ENCODE measurements at places on chromosomes 5 and 9.

DNA sequence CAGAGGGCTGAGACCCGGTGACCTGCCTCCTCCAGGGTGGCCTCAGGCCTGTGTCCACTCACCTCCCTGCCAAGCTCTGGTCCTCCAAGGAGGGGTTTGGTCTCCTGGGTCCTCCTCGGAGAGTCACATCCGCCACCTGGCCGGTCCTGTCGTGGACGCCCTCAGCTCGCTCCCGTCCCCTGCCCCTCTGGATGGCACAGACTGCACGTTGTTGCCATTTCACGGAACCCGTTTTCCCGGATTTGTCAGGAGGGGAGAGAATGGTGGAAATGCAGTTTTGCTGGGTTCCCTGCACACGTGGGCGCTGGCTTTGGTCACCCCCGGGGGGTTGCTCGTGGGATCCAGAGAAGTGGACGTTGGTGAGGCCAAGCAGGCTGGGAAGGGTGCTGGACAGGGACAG, 62.7 kb downstream of the RXRA start:
- no peak for DNase-seq

- no peak for DNase-seq
These were observed 202.2 kb upstream of the VLDLR start for GRCh38 chr9:2419347-2419746.

DNA sequence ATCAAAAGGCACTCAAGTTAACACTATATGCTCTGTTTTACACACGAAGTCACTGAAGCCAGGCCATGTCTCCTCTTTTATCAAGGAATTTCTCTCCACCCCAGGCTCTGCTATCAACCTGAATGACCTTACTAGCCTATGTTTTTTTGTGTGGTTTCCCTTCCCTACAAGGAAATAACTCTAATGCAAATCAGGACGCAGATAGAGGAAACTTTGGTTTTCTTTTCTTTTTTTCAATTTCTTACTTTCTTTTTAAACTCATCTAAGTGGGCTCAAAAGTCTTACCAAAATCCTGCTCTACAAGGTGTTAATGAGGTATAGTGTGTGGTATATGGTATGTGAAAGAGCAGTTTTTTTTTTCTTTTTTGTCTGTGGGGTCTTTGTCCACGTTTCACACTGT, 5.5 kb upstream of the SLC46A2 start:
- no peak for DNase-seq

- DNase-seq = no peak
These were observed 41.5 kb downstream of the MEGF10 start for GRCh38 chr5:127331890-127332649.

- DNase-seq = no peak
These were observed 19.9 kb upstream of the WNK2 start for GRCh38 chr9:93164085-93164484.

- DNase-seq = peak; percentile 98
These were observed 10.3 kb upstream of the CD180 start for GRCh38 chr5:67206929-67207328.
